CD4-positive, alpha-beta T cell treated with Interleukin-6 for 4 hours (primary cell): ENCODE measurements at places on chromosomes 4 and X.

DNA sequence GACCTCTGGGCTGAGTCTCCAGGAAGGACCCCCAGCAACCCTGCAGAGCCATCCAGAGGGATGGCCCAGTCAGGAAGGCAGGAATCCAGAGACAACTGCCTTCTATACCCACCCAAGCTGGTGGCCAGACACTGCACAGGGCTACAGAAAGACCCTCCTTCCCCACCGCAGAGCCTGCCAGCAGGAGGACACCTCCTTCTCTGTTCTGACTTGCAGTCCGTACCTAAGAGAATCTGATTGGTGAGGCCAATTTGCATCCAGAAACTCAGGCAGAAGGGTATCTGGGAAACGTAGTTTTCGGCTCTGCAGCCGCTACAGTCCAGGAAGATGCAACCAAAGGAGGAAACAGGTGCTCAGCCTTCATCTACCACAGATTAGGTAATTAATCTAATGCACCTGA, 155.4 kb upstream of the FRG1 start:
- DNase-seq, result no peak

DNA sequence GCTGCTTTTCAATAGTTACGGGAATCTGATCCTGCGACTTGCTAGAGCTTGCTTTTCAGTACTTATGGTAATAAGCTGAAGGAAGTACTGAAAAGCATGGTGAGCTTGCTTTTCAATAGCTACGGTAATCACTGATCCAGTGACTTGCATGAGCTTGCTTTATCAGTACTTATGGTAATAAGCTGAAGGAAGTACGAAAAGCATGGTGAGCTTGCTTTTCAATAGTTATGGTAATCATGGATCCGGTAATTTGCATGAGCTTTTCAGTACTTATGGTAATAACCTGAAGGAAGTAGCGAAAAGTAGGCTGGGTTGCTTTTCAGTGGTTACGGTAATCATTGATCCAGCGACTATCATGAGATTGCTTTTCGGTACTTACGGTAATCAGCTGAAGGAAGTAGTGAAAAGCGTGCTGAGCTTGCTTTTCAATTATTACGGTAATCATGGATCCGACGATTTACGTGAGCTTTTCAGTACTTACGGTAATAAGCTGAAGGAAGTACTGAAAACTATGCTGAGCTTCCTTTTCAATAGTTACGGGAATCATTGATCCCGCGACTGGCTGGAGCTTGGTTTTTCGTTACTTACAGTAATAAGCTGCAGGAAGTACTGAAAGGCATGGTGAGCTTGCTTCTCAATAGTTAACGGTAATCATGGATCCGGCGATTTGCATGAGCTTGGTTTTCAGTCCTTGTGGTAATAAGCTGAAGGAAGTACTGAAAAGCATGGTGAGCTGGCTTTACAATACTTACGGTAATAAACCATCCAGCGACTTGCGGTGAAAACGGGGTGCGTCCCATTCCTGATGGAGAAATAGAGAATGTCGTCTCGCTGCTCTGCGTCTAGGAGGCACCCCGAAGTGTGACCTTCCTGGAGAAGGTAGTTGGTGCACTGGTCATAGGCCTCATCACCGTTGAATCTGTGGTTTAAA, 6.5 kb downstream of the CRLF2 start:
- peak; percentile 38 for DNase-seq

DNA sequence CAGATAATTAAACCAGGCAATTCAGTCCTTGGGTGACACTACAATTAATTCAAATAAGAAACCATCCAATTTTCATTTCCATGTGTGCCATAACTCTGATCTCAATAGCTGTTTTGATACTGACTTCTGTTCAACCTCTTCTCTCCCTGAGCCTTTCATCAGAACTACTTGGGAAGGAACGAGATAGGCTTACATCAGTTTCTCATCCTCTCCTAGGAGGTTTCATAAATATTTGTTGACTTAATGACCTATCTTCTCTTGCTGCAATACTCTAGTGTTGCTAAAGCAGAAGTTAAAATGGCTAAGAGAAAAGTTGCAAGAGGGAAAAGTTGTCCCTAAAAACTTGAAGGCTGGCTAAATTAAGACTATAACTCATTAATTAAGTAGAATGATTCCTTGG, 41.8 kb downstream of the PRKG2 start:
- DNase-seq, result no peak

GRCh38 chr4:4666693-4667621, 125.1 kb upstream of the STX18 start:
- no peak for DNase-seq

DNA sequence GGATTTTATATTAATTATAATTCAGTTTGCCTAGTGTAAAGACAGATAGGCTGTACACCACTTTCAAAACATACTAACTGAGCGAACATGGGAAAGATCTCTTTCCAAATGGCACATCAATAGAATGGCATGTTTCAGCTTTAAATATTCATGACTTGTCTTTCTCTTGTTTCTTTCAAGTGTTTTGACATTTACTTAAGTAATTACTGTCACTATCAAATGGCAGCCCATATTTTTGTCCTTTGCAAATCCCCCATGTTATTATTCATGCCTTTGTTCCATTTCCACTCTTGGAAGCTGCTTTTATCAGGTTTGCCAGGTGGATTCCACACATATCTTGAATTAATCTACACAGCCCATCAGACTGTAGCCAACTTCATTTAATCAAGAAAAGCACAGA, 89.2 kb upstream of the GLRA2 start:
- no peak for DNase-seq

- no peak for DNase-seq
Observed at GRCh38 chr4:54513204-54513603, 144.6 kb upstream of the KIT start.

DNA sequence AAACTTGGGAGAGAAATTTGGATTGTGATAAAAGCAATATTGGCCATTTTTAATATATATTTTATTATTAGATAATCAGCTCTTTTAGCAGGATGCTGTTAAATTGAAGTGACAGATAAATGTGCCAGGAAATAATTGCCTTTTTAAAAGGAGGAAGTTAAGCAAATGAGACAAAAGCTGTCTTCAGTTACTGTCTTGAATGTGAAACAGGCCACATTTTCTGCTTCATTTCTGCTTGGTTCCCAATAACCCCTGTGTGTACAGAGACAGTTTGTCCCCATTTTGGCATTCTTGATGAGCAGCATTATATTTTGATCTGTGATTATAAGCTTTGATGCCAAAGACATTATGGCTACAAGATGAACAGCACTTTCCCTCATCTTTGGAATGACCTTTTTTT, 953 bp downstream of the EPGN start:
- DNase-seq, result no peak

DNA sequence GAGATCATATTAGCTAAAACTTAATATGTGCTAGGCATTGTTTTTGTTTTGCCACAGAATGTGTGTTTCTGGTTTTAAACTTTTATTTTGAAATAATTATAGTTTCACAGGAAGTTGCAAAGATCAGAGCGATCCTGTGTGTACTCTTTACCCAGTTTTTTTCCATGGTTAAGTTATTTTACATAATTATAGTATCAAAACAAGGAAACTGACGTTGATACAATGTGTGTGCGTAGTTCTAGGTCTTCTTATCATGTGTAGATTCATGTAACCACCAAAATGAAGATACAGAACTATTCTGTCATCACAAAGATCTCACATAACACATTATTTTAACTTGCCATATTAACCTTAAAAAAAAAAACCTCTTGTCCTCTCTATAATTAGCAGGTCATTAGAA, 69.2 kb downstream of the BLTP1 start:
- DNase-seq, result no peak

GRCh38 chrX:132631579-132632232, 142.9 kb upstream of the MBNL3 start:
- DNase-seq, result no peak

- no peak for DNase-seq
Observed at GRCh38 chr4:98284640-98285046, 23.5 kb downstream of the RAP1GDS1 start.

DNA sequence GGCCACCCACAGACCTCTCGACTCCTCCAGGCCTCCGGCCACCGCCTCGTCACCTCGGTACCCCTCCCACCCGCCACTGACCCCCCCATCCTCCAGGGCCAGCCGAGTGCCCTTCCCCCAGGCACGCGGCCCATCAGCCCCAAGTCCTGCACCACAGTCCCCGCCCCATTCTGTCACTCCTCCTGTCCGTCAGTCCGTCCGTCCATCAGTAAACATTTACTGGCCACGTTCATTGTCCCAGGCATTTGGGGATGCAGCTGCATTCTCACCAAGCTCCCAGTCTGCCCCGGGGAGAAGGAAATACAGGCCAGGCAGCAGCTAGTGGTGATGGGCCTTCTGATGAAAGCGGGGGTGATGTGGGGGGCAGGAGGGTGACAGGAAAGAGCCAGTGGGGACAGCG, 35.3 kb upstream of the FGFR3 start:
- no peak for DNase-seq

DNA sequence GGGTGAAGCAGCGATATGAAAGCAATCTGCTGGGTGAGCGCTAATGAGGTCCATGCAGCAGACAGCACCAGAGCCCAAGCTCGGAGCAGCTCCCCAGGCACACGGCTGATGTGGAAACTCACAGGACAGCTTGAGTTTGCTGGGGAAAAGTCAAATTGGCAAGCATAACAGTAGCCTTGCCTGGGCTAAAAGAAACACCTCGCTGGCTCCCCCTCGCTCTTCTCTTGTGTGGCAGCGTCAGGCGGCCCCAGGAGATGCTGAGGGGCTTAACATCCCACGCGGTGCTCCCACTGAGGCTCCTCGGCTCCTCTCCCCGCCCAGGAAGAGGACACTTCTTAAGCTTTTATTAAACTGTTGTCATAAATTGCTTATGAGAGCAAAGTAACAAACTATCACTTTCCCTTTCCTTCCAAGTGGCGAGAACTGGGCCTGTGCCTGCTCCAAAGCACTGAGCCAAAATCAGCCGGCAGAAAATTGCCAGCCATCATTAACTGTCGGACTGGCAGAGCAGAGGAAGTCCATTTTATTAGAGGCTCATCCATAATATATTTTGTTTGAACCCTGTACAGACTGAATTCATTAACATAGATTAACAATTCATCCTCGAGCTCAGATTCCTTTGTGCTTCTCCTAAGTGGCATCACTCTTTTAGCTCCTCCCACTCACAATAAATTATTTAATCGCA, 111.4 kb downstream of the TSPAN5 start:
- DNase-seq, result no peak

GRCh38 chr4:145830699-145831098, 107.9 kb downstream of the ZNF827 start:
- no peak for DNase-seq

DNA sequence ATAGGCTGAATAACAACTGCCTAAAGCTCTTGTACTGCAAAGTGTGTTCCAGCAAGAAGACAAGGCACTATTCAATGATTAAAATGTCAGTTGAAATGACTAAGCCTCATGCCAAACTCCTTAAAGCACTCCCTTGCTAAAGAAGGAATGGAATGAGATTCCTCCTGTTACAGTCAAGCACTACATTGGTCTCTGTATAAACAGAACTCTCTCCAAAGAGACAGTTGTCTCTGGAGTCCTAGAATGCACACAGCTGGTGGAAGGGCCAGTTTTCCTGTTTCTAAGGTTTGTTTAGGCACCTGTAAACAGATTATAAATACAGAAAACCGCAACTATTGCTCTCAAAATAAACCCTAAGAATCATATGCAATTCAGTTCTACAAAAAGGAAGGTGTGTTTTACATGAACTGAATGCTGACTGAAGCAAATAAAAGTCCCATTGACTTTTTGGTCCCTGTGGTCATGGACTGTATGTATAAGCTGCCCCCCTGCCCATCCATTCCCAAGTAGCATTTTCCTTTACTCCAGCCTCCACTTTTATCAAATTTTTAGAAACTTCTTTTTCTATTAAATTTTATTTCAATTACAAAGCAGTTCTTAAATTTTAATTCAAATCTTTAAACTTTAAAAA, 47.0 kb downstream of the FAT1 start:
- no peak for DNase-seq

- no peak for DNase-seq
Observed at GRCh38 chrX:19956923-19957322, 33.9 kb downstream of the BCLAF3 start.

- no peak for DNase-seq
Observed at GRCh38 chr4:78774417-78774816, 1.7 kb upstream of the BMP2K start.

- DNase-seq, result no peak
Observed at GRCh38 chrX:36640232-36640631, 367.9 kb upstream of the FAM47C start.

DNA sequence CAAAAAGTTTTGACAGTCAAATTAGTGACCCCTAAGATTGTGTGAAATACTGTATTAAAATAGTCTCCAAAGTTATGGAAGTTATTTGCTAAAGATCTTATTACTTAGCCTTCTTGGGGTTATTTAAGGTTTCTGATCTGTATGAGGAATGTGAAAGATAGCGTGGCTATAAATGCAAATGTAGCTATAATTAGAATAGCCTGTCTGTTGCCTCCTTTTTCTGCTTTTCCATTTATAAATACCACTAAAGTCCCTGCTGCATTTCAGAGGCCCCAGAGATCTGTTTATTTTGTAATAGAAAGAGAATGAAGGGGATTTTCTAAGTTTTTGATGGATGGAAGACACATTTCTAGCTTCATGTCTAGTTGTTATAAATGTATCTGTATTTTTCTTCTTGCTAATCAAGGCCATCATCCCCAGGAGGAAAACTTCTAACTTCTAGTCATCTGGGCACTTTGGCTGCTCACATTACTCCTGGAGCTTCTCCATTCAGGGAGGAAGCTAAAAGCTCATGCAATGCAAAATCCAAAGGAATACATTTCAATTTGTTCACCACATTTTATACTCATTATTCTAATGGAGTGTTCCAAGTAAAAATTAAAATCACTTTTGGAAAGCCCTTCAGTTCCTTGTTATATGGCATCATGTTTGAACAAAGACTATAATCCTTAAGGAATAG, 73.9 kb downstream of the INTS12 start:
- DNase-seq, result no peak

GRCh38 chr4:156962528-156962974, 9.0 kb downstream of the PDGFC start:
- no peak for DNase-seq

DNA sequence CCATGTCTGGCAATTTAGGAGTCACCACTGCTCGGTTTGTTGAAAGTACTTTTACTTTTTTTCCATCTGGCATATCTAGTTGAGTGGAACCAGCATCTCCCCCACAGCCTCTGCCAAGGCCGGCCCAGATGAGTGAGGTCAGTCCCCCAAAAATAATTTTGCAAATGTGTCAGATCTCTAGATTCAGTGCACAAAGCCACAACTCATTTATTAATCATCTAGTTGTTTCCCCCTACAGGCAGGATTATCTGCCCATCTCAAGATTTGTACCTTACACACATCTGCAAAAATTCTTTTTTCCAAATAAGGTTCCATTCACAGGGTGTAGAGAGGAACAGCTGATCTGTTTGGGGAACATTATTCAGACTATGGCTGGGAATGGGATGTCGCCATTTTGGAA, 174.0 kb upstream of the MXRA5 start:
- no peak for DNase-seq

GRCh38 chr4:14582677-14583076, 419.6 kb upstream of the CPEB2 start:
- DNase-seq, result no peak
